ENCODE measurements at places on chromosomes 13 and 19. TPM values are rescaled to one million over a fixed set of nuclear protein-coding genes. Genes with fewer than 3 reads are reported as not detected.

GRCh38 chr19:49229416-49229815 is 71.8 kb downstream of the TRPM4 start:
- DNase-seq: no peak

DNA sequence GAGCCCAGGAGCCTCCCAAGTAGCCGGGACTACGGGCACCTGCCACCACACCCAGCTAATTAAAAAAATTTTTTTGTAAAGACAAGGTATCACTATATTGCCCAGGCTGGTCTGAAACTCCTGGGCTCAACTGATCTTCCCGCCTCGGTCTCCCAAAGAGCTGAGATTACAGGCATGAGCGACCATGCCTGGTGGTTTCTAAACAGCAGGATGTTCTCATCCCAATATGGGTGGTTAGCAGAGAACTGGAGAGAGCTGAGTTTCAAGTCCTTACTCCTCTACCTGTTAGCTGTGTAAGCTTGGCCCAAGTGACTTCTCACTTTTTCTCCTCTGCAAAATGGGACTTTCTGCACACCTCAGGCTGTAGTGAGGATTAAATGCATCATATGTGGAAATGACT is 8.0 kb downstream of the TMEM91 start:
- no peak for DNase-seq

MISP3 gene
- 1.6 TPM for total RNA-seq

DNA sequence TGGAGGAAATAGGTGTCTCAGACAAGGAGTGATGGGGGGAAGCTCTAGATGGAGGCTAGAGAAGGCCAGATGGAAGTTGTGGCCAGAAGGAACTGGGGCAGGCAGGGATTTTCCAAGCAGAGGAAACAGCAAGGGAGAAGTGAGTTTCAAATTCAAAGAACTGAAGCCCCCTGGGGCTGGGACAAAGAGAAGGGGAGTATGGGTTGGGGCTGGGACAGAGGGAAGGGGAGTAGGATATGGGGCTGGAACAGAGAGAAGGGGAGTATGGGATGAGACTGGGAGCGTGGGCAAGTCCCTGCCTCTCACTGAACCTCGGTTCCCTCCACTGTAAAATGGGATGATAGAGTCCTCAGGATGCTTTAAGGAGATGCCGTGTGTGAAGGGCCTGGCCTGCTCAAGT is 1.9 kb upstream of the GTF2F1 start:
- no peak for DNase-seq

GRCh38 chr13:31053091-31053490 is 108.6 kb downstream of the HSPH1 start:
- DNase-seq: no peak

NCCRP1 gene
- not detected for total RNA-seq

TMEM38A gene
- 8.4 TPM for total RNA-seq

DNA sequence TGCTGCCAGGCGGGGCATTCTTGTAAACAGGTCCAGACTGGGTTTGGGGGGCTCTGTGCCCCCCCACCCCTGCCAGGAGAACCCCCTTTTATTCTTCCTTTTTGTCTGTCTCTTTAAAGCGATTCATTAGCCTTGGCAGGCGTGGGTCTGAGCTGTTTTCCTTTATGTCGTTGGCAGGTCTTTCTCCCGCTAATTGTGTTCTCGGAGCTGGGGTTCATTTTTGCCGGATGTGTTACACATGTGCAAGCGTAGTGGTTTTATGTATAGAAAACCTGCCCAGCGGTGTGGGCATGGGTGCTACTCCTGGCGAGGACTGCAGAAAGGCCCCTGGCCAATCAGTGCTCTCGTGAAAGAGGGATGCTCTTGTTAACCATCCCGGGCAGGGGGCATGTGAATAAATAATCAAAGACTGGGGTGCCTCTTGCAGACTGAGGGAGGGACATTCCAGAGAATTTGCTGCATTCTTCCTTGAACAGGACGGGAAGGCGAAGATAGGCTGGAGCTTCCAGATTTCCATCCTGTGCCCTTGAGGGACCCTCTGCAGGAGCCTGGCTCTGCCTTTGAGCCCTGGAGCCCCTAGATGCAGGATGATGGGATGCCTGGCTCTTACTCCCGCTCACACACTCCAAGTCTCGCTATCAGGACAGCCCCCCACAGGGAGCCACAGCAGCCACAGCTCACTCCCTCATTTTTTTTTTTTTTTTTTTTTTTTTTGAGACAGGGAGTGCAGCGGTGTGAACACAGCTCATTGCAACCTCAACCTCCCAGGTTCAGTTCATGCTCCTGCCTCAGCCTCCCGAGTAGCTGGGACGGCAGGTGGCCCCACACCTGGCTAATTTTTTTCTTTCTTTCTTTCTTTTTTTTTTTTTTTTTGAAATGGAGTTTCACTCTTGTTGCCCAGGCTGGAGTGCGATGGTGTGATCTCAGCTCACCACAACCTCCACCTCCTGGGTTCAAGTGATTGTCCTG is 14.1 kb downstream of the CARM1 start:
- no peak for DNase-seq

PODNL1 gene
- total RNA-seq: not detected

DNA sequence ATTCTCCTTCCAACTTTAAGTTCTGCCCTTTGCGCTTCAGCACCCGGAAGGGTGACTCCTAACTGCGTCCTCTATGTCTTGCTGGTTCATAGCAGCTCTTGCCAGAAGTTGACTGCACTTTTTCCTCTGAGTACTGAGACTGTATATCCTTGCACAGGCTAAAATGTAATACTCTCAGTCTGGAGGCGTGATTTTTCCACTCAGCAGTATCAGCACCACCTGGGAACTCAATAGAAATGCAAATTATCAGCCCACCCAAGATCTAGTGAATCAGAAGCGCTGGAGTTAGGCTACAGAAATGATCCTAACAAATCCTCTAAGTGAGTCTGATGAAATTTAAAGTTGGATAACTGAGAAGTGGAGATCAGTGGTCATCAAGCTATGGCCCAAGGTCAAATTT is 1611.9 kb upstream of the SLC10A2 start:
- no peak for DNase-seq

GRCh38 chr13:45113233-45114224 is 6.8 kb upstream of the GTF2F2 start:
- DNase-seq: no peak

- DNase-seq: no peak
Observed at GRCh38 chr13:43431290-43431716, 355.5 kb downstream of the ENOX1 start.

LENG9 gene
- total RNA-seq: 5.9 TPM

TMPRSS9 gene
- 0.16 TPM for total RNA-seq

ZNF823 gene
- total RNA-seq: 18.6 TPM

GRCh38 chr13:98570929-98571372 is 6.0 kb downstream of the STK24 start:
- no peak for DNase-seq

DNA sequence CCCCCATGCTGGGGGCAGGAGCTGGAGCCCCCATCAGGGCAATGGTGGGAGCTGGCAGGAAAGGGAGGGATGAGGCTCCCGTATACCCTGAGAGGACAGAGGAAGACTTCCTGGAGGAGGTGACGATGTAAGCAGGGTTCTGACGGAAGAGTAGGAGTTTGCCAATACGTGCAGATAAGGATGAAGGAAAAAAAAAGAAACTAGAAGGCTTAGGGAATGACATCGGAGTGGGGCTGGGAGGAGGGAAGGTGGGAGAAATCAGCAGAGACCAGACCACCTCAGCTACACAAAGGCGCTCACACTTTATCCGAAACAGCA is 32.3 kb downstream of the ARHGEF18 start:
- DNase-seq: no peak

GRCh38 chr19:40510526-40511115 is 43.8 kb downstream of the SPTBN4 start:
- no peak for DNase-seq

SLC17A7 gene
- total RNA-seq: 34.6 TPM

NCAN gene
- 161 TPM for total RNA-seq

All from occipital lobe (tissue), 3 donors.